Stimulated activated CD8-positive, alpha-beta memory T cell treated with anti-CD3 and anti-CD28 coated beads, Interleukin-2, amount 100 ng/mL, for 1 hour (primary cell): ENCODE measurements at places on chromosomes 2 and 18.

GRCh38 chr2:69720404-69720803 is 21.5 kb upstream of the ANXA4 start:
- no peak for DNase-seq

DNA sequence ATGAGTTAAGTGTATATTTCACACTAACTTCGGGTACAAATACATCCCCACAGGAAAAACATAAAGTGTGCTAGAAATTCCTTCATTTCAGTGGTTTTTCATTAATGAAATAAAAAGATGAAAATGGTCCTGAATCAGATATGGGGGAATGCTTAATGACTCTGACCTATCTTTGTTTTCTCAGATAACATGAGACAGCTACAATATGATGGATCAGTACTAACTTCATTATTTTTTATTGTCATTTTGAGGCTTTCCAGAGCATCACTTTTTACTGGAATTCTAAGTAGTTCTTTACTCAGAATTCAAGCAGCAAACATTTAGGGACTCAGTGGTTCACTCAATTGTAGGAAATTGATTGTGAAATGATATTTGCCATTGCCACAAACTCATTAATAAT is 2.8 kb downstream of the SYT4 start:
- no peak for DNase-seq

GRCh38 chr2:168948621-168949212 is 47.6 kb downstream of the G6PC2 start:
- no peak for DNase-seq

DNA sequence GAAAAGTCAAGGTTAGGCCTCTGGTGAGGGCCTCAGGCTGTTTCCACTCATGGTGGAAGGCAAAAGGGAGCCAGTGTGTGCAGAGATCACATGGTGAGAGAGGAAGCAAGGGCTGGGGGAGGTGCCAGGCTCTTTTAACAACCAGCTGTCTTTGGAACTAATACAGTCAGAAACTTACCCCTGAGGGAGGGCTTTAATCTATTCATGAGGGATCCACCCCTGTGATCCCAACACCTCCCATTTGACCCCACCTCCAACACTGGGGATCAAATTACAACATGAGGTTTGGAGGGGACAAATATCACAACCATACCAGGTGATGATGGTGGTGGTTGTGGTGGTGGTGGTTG is 10.9 kb downstream of the POLI start:
- DNase-seq: no peak

DNA sequence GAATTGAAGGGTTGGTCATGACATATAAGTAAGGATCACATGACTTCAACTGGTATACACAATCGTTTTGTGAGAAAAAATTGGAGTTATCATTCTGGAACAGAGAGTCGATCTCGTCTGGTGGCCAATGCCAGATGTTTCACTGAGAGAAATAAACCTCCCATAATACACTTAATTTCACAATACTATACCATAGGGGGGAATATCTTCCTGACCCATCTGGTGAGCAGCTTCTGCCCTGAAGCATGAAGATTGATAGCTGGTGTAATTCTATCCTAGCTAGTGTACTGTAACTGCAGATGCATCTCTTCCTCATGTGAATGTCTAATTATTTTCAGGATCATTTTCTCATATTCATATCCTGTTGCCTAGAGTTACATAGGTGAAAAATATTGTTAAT is 15.7 kb upstream of the CDH7 start:
- no peak for DNase-seq

GRCh38 chr2:152175368-152176112 is at the start of gene STAM2:
Gene STAM2, minus strand, starts transcription at chr2:152175763. Its CDS starts 121 bp downstream, at chr2:152175642.
- peak; percentile 87 for DNase-seq

DNA sequence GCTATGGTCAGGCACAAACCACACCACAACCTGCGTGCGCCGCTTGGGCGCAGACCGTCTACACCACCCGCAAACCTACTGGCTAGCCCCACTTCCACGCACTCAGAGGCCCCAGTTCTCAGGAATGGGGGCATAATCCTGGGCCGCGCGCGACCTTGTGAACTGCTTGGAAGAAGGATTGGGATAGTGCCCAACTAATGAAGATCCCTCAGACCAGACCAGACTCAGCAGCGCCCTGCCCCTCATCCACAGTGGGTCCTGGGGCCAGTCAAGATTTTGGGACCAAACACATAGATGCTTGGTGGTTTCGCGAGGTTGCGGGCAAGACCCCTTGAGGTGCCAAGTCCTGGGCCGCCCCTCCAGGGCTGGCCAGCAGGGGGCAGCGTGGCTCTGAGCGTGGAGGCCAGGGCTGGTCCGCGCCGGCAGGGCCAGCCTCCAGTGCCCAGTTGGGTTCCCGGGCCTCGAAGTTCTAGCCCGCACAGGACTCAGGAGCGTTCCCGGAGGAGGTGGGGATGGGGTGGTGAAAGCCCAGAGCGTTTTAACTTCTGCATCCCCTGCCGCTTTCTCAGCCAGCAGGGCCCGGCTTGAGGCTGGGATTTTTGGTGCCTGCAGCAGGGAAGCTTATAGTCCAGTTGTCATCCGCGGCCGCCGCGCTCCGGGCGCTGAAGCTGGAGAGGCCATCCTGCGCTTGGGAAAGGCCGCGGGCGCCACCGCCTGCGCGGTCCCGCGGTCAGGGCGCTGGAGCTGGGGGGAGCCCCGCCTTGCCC is 8.3 kb downstream of the OSR1 start:
- DNase-seq: no peak

DNA sequence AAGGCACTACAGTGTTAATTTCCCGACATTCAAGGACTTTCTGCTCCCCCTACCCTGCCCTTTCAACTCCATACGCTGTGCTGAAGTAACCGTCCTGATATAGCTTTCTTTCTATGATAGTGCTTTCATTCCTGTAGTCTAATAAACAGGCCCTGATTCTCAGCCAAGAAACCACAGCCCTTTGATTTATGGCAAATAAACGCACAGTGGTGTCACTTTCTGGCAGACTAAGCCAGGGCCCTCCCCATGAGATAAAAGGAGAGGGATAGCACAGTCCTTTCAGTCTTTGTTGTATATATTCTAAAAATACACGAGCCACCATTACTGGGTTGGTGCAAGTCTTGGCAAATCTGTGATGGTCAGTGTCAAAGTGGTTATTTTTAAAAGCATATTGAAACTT is 291.2 kb downstream of the ALPK2 start:
- no peak for DNase-seq

DNA sequence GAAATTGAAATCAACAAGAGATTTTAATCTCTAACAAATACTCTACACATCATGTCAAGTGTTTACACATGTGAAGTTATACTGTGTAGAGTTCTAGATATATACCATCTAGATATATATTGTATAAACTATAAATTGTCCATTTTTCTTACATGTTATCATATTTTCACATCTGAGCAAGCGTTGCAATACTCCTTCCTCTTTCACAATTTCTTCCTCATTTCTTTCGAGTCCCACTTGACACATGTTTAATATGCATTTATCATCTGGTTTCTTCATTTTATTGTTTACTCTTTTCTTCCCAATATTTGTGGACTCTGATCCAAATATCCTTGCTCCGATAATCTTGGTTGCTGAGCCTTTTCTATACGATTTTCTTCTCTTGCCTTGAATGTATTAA is 50.2 kb downstream of the UNC80 start:
- no peak for DNase-seq

- no peak for DNase-seq
Measured at GRCh38 chr2:175823707-175824073, 178.4 kb downstream of the LNPK start.

DNA sequence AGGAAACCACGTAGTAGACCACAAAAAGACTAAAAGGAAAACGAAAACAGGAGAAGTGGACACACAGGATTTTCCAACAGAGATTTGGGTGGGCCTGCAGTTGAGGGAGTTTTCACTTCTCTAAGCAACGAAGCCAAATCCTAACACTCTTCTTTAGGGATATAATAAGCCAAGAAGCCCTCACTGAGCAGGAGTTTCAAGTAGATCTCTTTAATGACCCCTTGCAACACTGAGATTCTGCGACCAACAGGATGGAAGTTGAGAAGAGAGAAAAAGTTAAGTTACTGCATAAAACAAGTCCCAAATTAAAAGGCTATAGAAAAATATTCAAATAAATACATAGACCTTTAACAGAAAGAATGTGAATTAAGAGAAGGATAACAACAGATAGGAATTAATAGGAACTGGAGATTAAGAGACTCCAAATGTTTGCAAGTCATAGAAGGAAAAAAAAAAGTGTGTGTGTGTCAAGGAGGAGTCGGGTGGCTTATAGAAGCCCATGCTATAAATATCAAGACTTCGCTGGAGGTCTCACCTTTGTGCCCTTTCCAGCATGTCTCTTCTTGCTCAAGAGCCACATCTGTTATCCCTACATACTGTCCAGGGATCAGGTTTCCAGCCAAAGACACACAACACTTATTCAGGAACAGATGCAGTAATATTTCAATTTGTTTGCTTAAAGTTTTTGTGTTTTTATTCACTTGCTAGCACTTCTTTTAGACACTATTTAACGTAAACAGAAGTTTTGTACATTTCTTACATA is 69.4 kb upstream of the ARHGAP28 start:
- no peak for DNase-seq

GRCh38 chr2:97844311-97844859 is 131.0 kb downstream of the ZAP70 start:
- DNase-seq: no peak

DNA sequence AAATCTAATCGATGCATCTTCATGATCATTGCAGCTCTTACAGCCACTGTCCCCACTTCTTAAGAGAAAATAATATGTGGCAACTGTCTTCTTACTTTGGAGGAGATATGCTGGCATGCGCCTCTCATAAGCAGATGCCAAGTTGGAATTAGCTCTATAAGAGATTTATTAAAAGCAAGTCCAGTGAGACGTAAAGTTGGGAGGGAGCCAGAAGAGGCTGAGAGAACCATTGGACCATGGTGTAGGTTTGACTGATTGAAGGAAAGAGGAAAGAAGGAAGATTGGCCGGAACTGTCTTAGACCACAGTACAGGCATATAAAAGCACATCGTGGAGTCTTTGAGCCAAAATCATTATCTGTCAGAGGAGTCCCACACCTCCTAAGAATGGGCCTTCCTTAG is 265.7 kb upstream of the ZC3H15 start:
- no peak for DNase-seq

DNA sequence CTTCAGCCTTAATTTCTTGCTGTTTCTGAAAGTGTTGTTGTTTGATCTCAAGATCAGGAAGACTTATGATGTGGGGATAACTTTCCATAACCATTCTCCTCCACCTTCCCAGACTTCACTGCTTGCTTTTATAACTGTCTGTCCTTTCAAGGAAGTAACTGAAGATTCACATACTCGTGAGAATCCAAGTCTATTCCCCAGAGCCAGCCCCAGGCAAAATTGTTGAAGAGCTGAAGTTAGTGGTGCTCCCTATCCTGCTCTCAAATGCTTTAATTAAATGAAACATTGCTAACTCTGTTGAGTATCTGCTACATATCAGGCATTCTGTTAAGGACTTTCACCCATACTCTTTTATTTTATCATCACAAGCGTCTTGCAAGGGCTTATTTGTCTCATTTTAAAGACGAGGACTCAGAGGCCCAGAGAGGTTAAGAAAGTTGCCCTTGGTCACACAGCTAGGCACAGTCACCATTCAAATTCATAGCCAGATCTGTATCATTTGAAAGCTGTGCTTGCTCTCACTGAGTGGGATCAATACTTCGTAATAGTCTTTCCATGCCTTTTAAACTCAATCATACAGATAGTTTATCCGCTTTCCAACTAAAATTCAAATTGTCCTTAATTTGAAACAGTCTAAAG is 189.8 kb upstream of the TCF4 start:
- DNase-seq: no peak

- DNase-seq: no peak
Measured at GRCh38 chr2:54469484-54470053, 13.4 kb downstream of the SPTBN1 start.

- no peak for DNase-seq
Measured at GRCh38 chr2:145685383-145686050, 1165.6 kb upstream of the ZEB2 start.

DNA sequence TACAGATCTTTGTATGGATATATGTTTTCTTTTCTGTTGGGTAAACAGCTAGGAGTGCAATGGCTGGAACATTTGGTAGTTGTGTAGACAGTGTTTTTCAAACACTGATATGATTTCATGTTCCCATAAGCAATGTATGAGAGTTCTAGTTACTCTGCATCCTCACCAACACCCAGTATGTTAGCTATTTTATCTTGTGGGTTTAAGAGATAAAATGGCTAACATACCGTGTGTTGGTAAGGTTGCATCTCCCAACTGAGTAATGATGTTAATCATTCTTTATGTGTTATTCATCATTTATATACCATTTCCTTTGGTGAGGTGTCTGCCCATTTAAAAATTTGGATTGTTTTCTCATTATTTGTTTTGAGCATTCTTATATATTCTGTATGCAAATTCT is 65.7 kb downstream of the LYPD6B start:
- DNase-seq: no peak

GRCh38 chr2:241986836-241987641 is 117.5 kb downstream of the RTP5 start:
- no peak for DNase-seq

GRCh38 chr2:215535741-215536140 is 99.9 kb upstream of the FN1 start:
- no peak for DNase-seq

DNA sequence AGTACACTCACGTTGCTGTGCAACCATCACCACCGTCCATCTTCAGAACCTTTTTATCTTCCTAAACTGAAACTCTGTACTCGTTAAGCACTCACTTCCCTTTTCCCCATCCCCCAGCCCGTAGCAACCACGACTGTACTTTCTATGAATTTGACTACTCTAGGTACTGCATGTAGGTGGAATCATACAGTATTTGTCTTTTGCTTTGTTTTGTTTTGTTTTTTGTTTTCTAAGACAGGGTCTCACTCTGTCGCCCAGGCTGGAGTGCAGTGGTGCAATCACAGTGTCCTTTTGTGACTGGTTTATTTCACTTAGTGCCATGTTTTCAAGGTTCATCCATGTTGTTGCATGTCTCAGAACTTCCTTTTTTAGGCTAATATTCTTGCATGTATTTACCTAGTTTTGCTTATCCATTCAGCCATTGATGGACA is 7.0 kb upstream of the TYMS start:
- DNase-seq: no peak

DNA sequence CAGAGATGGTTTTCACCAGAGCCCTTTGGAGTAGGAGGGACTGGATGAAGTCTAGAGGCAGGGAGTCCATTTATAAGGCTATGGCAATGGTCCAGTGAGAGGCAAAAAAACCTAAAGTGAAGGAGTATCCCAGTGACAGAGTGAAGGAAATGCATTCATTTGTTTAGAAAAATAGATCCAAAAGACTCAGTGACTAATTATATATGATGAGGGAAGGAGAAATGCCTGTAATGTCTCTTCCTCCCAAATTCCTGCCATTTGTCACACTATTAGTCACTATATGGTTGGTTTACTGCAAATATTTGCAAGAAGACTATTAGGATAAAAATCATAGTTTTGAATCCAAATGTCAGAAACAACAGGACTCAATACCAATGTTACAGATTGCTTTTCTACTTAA is 104.2 kb downstream of the ZNF521 start:
- no peak for DNase-seq

- DNase-seq: no peak
Measured at GRCh38 chr2:212387146-212387545, 151.5 kb downstream of the ERBB4 start.

- no peak for DNase-seq
Measured at GRCh38 chr2:180573951-180574350, 406.5 kb upstream of the UBE2E3 start.
